ENCODE measurements at places on chromosomes 11 and 22.

DNA sequence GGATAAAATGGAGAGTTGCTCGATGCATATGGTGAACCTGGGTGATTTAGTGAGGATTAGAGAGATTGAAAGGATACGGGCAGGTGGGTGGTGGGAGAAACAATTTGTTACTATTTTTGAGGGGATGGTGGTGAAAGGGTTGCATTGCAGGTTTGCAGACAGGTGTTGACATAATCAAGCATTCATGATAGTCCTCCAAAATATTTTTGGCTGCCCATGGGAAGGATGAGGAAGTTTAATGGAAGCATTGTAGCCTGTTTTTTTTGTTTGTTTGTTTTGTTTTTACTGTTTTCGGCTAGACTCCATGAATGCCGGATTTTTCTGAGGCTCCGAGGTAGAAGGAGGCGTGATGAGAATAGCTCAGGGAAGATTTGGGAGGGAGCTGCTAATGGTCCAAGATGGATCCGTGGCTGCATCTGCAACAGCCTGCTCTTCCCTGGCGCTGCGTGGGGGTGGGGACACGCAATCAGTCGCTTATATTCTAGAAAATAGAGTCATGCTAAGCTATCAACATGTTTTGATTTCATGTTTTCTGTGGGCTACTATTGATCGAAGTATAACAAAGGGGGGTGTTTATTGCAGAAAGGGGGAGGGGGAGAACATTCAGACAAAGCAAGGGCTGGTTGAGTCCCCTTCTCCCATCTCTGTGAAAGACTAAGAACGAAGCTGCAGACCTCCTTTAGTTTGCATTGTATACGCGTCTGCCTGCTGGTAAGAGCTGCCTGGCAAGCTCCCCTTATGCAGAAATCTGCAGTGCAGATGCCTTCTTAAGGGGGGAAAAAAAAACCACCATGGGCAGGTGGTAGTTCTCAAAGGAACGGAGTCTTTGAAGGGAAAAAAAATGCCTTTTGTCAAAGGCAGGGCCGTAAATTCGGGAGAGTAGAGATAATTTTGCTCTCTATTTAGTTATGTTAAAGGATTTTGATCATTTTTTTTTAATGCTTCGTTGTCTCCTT, 1.0 kb downstream of the RTN3 start:
- DNase-seq = peak; percentile 77

DNA sequence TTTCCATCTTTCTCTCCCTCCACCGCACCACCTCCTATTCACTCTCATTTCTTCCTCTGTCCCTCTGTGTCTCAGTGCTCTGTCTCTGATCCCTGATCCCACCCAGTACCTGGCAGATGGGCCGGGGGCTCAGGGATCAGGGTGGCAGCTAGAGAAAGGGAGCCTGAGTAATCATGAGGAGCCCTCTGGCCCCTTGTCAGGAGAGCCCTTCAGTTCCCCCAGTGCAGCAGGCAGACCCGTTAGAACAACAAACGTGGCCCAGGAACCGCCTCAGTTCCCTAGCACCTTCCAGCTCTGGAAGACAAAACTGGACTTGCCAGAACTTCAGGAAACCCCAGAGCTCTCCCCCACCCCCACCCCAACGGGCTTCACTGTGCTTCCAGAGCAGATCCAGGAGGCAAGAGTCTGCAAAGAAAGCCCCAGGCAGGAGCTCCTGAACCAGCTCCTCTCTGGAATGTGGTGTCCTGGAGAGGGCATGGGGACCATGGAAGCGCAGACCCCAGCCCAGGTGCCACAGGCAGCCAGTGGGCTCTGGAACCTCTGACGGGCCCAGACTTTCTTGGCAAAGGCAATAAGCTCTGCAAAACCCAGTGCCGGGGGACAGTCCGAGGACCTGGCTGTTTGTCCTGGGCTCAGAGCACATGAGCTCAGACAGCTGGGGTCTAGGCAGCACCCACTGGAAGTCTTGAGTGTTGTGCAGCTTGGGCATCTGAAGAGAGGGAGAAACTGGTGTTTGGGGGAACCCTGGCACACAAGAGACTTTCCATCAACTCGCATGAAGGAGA, 43.2 kb downstream of the LMO1 start:
- DNase-seq = no peak

- no peak for DNase-seq
These were observed 115.7 kb upstream of the C11orf87 start for GRCh38 chr11:109306322-109306721.

GRCh38 chr11:132579634-132580327, 952.5 kb downstream of the OPCML start:
- DNase-seq = no peak

DNA sequence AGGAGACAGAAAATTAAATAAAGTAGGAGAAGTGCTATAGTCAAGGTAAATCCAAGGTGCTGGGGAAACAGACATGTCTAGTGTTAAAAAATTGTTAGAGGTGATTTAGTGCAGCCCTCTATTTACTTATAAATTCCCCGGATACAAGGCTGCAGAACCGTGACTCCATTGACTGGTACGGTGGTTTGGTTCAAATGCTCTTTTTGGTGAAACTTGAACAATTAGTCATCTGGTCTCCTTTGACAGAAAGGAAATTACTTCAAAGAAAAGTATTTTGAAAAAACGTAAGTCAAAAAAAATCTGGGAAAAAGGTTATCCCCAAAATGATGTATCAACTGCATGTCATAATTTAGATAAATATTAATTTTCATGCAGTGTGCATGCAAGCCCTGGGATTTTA, 399.2 kb downstream of the CNTN5 start:
- DNase-seq = no peak

- no peak for DNase-seq
These were observed 19.3 kb downstream of the KRTAP5-5 start for GRCh38 chr11:1648653-1649420.

DNA sequence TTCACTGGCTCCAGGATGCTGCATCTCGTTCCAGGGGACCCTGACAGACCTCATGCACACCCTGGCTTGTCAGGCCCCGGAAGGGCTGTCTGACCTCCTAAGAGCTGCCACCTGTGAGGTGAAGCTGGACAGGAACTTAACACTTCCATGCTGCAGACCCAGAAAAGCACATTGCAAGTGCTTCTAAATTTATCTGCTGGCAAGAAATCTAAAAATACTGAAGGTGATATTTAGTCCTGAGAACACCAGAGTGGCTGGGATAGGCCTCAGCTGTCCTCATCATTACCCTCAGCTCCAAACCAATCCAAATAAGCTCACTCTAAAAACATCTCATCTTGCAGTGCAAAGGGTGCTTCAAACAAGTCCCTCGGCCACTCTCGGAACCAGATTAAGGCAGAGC, 46.7 kb downstream of the ABTB2 start:
- DNase-seq = peak; percentile 60

- DNase-seq = no peak
These were observed 189.8 kb downstream of the JRKL start for GRCh38 chr11:96579656-96580055.

DNA sequence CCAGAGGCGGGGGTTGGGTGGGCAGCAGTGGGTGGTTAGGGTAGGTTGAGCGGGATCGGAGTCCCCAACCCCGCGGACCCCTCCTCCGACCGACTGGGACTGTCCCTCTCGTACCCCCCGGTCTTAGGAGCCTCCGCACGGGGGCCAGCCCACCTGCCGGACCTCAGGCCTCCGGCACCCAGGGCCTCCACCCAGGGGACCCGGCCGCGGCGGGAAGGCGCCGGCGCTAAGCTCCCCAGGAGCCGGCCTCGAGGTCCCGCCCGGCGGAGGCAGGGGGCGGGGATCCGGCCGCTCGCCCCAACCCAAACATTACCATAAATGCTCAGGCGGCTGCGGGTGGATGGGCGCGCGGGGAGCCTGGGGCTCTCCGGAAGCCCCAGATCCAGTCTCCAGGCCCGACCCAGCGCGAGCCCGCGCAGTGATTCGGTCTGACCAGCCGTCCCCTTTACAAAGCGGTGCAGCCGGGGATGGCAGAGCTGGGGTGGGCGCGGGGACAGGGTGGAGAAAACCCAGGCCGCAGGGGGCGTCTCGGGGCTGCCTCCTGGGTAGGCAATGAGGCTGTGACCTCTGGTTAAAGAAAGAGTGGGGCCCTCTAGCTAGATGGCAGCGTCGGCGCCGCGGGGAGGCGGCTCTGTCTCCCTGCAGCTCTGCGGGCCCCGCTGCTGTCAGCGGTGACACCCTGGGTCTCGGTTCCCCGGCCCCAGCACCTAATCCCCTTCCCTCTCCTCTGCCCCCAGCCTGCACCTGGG, 4.0 kb upstream of the MCAM start:
- DNase-seq = no peak

GRCh38 chr22:22787786-22788459, 99.7 kb upstream of the IGLL5 start:
- no peak for DNase-seq

DNA sequence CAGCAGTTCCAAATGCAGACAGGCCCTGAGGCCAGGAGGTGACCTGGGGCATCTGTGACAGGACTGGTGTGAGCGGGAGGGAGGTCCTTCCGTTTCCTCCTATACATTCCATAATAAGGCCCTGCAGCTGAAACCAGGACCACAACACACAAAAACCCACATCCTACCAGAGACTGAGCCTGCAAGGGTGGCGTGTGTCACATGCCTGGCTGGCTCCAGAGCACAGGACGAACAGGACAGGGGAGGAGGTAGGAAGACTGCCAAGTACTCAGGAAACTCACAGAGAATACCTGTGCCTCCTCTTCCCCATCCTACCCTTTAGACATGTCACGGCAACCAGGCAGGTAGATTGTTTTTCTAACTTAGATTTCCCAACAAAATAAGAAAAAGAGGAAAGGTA, 103.9 kb downstream of the ARL14EP start:
- no peak for DNase-seq

GRCh38 chr11:75158696-75159150, 7.8 kb downstream of the SLCO2B1 start:
- no peak for DNase-seq

DNA sequence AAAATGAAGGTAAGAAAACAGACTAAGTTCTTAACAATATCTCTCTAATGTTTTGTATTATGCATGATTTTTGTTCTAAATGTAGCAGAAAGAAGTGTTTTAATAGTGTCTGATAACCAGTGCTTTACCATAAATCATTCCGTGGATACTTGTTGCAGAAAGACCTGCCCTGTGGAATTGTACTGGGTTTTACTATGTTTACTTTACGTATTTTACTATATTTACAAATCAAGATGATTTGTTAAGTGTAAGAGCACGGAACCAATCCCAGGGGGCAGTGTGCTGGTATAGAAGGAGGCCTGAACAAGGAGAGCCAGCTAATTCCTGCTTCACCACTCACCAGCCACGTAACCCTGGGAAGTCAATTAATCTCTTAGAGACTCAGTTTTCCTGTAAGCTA, 1.4 kb downstream of the HTR3B start:
- DNase-seq = peak; percentile 41

DNA sequence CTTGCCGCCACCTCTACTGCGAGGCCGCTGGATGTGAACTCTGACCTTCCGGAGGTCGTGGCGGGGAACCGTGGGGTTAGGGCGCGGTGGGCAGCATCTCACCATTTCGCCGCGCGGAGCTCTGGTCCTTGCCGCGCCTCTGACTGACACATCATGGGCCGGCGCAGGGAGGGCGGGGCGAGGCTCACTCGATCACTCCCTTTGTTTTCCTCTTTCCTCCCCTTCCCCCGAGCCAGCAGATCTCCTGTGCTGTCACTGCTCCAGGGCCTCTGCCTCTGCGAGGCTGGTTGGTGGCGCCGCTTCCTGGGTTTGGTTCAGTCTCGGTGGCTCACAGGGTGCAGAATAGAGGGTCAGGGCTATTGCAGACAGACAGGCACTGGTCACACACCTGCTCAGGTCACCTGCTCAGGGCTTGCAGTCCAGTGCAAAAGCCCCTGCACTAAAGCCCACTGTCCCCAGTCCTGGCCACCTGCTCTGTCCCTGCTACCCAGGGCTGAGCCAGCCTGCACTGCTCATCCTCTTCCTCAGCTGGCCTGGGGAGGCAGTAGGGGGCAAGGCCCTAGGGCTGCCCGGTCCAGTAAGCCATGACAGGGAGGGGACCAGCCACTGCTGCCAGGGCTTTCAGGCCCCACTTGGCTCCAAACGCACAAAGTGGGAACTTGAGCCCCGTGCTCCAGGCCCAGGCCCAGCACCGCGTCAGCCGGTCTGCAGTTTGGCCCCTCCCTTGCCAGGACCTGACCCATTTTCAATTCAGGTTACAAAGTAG, 36.2 kb downstream of the PISD start:
- DNase-seq = no peak

GRCh38 chr11:22138264-22138663, 54.6 kb upstream of the ANO5 start:
- no peak for DNase-seq

DNA sequence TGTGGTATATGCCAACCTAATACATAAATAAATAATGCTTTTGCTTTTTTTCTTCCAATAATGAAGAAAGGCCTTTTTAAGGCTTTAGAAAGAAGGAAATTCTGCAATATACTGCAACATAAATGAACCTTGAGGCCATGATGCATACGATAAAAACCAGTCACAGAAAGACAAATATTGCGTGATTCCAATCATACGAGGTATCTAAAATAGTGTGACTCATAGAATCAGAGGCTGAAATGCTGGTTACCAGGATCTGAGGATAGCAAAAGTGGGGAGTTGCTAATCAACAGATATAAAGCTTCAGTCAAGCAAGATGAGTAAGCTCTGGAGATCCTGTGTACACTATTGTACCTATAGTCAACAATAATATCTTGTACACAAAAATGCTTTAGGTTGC, 24.2 kb downstream of the MS4A6A start:
- no peak for DNase-seq

- DNase-seq = peak; percentile 7
These were observed 1.7 kb upstream of the TYMP start for GRCh38 chr22:50531546-50531961.

DNA sequence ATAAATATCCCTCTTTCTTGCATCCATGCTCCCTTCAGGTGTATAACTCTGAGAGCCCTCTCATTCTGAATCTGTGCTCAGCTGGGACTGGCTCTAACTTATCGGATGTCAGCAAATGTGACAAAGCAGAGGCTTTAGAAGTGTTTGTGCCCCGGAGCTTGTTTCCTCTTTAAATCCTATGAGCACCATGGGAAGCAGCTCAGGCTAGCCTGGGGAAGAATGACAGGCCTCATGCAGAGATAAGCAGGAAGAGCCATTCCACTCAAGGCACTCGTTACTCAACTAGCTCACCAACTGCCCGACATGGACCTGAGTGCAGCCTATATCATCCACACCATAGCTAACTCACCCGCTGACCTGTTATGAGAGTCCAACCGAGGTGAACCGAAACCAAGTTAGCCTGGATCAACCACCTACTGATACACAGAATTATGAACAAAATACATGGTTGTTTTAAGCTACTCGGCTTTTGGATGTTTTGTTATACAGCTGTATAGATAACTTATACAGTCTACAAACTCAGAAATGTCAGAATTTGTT, 990.7 kb downstream of the NTM start:
- no peak for DNase-seq

- no peak for DNase-seq
These were observed 3.1 kb upstream of the PANX3 start for GRCh38 chr11:124608147-124608546.

- no peak for DNase-seq
These were observed 19.5 kb downstream of the CTSC start for GRCh38 chr11:88318017-88318416.

DNA sequence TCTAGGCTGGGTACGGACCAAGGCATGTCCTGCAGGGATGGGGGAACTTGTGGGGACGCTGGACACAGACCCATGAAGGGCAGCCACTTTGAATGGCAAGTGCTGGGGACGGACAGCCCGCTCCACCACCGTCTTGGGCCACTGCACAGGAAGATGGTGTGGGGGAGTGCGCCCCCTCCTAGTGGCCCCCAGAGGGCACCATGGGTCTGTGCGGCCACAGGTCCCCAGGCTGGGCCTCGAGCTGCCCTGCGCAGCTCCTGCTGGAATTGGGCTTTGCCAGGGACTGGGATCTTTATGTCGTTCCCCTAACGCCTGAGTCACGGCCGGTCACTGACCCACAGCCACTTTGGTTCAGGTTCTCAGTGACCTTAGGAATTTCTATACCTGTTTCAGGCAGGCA, 44.4 kb downstream of the NAT10 start:
- no peak for DNase-seq
